ENCODE measurements at places on chromosomes 2 and 18.

GRCh38 chr2:101895819-101896322 is 95.9 kb upstream of the IL1R2 start:
- DNase-seq: no peak

- DNase-seq: no peak
Observed at GRCh38 chr2:216406826-216407225, 5.5 kb upstream of the SMARCAL1 start.

GRCh38 chr18:74506448-74507084 is 10.4 kb downstream of the CNDP2 start:
- DNase-seq: no peak

DNA sequence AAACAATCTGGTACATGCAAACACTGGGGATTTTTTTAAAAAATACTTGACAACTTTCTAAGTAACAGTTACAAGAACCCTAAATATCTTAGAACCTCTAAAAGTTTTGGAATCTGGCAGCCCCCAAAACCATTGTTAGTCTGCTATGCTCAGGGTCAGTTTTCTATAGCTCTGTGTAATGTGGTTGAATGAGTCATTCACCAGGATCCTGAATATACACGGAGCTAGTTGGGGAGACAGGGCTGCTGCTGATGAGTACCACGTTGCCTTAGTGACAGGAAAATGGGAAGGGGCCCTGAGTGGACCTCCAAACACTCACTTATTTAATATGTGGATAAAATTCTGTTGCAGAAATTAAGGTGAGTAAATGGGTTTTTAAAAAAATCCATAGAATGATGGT is 36.9 kb upstream of the TANC1 start:
- DNase-seq: no peak

GRCh38 chr18:60047556-60047955 is 147.8 kb downstream of the PMAIP1 start:
- no peak for DNase-seq

DNA sequence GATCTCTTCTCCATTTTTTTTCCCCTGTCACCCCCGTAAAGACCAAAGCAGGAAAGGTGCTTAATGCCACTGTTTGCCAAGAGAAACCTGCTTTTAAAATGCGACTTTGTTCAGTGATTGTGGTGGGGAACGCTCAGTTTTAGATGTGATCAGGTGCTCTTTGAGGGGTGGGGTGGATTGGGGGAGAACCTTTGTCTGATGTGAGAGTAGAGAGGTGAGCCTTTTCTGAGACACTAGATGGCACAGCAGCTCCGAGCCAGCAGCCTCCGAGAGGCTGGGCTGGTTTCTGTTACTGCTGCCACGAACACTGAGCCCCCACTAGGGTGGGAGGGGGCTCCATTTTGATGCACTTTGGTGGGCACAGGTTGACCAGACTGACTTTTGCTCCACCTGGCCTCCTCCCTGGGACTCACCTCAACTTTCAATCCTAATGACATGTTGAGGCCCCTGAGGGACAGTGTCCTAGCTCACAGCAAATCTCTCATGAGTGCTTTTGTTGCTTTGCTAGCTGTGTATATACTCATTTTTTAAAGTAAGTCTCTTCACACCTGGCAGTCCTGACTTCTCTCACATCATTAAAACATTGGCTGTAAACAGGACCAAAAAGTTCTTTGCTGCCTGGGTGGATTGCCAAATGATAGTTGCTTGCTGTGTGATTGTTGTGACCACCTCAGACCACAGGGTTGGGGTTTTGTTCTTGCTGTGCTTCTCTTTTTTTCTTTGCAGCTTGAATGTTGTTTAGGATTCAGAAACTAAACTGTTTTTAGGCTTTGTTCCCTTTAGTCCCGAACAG is 98.2 kb upstream of the MAP3K20 start:
- no peak for DNase-seq

DNA sequence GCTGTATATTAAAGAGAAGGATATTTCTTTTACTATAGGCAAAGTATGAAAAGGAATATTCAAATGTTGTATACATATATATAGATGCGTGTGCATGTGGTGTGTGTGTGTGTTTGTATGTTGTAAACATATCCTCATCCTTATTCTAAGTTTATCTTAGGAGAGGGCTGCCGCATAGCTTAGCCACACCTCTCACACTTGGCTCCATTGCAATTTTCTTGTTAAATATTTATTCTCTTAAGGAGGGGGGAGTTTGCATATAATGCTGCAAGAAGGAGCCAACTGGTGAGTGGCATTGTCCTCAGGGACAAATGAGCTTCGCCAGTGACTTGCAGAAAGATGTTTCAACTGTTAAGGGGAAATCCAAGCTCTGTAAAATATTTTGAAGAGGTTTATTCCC is 360.1 kb upstream of the RND3 start:
- DNase-seq: no peak

Data from COR-L47 (cell line).